ENCODE measurements at places on chromosomes 4 and X. TPM values are rescaled to one million over a fixed set of nuclear protein-coding genes. Genes with fewer than 3 reads are reported as not detected.
A peak's percentile ranks its signal among the peaks of the same experiment; 100 is the strongest.

GRCh38 chr4:60750962-60751361, 449.2 kb upstream of the ADGRL3 start:
- no peak for DNase-seq

DNA sequence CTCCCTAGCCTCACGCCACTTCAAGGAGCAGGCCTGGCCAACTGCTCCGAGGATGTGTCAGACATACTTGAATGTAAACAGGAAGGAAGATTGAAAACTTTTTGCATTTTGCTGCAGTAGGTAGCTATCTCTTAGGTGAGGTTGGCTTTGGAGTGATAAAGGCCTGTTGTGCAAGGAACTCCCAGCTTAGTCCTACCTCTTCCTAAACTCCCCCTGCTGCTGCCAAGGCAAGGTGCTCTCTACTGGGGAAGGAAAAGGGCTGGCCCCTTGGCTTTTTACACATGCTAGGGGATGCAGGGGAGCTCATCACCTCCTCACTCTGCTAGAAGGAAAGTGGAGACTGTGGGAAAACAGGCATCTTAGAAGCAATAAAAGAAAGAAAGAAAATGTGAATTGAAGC, 10.7 kb upstream of the BRS3 start:
- DNase-seq: no peak

DNA sequence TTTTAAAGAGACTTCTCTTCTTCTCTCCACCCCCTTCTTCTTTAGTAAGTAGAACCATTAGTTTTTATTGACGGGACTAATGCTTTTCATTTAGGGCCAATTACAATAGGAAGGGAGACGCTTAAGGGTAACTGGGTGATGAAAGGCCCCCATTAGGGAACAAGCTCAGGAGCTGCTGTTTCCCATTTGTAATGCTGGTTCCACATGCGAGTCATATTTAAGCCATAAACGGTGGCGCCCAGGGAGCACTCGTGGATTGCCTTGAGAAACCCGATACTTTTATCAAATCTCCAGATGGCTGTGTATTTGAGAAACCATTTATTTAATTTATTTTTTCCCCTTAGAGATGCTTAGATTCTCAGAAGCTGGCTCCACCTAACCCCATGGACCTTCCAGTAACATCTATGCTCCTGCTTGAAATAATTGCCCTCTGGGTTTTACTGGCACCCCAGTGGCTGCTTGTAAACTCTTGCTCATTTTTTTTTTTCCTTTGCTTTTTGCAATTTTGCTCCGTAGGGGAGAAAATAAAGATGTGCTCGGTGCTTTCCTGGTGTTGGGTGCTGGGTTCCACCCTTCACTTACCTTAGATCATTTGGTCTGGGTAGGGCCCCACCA, 124.2 kb upstream of the MSX1 start:
- no peak for DNase-seq

DNA sequence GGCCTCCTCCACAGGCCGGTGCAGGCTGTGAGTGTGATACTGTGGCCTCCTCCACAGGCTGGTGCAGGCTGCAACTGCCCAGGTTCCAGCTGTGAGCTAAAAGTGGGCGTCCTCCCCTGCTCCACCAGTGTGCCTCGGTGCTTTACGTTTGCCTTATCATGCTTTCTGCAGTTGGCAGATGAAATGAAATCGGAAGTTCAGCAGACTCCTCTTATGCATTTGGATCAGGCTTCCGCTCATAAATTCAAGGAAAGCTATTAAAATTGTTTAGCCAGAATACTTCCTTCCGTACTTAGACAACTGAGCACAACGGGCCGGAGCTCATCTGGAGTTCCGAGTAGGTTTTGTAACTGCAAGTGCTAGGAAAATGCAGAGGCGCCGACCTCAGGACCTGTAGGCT, 12.0 kb downstream of the CYP4V2 start:
- no peak for DNase-seq

DNA sequence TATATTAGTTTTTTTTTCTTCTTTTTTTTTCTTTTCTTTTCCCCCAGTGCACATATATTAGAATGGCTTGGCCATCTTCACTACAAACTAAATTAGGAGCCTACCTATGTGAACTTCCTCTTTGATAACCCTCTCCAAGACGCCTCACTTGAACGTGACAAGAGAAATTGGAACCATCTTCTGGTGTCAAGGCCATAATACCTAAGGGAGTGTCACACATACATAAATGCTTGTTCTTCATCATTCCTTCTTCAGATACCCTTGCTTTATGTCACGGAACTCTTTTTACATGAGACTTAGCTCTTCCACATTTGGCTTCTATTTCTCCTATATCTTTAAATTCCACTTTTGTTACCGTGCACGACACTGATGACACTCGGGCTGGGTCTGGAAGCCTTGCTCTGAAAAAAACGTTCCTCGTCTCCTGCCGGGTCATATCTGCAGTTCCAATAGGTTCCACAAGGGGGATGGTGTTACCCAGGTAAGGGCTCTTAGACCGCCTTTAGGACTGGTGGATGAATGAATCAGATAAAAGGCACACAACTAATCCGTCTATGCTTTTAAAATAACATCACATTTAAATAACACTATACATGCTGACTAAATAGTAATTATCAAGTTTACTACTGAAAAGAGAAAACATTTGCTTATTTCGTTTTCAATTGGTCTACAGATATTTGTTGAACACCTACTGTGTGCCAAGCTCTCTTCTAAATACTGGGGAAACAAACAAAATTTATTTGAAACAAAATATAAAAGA, 19.9 kb downstream of the DGAT2L6 start:
- peak; percentile 63 for DNase-seq

DNA sequence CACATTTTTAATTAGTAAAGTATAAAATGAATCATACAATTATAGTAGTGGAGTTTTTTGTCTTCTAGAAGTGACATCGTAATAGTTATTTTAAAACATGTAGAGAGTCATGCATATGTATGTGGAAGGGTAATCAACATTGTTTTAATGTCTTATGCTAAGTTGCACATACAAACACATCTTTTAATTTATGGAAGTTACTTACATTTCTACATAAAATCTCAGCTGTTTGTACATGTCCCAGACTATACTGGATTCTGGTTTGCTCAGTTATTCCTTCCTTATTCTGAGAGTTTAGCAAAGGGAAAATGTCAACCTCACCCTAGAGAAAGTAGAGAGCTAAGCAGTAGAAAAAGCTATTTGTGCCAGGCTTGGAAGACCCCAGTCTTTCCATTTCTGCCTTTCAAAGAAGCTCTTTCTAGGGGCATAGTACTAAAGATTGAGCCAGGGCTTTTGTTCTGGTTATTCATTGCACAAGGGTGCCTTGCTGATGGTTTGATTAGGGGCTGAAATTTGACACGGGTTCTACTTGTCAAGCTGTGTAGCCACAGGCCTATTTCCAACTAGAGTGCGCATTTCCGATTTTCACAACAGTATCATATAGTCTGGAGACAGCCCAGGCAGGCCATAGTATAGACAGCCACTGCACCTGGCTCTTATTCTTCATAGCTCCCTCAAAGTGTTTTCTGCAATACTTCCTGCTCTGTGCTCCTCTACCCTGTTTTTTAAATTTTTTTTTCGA, 106.3 kb downstream of the RPA4 start:
- no peak for DNase-seq

DNA sequence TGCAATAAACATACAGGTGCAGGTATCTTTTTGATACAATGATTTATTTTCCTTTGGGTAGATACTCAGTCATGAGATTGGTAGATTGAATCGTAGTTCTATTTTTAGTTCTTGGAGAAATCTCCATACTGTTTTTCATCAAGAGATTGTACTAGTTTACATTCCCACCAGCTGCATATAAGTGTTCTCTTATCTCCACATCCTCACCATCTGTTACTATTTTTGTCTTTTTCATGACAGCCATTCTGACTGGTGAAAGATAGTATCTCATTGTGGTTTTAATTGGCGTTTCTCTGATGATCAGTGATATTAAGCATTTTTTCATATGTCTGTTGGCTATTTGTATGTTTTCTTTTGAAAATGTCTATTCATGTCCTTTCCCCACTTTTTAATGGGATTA, 202.2 kb downstream of the RAPGEF2 start:
- no peak for DNase-seq

The TMEM154 gene
- 59.6 TPM for total RNA-seq

All from OCI-LY7 (cell line).